Umbilical cord (tissue), 2 donors: ENCODE measurements at places on chromosomes 2 and 18.

DNA sequence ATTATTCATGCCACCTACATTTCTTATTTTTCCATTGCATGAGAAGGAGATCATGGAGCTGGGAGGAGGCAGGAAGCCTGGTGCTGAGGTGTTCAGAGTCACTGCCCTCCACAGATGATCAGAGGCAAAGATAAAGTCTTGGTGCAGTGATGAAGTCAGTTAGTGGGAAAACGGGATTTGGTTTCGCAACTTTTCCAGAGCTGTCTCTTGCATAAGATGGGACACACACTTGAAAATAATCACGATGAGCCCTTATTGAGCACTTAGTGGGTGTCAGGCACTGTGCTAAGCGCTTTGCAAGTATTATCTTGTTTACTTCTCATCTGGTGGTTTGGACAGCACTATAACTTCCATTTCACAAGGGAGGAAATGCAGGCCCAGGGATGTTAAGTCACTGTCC, 222.1 kb upstream of the SMAD2 start:
- DNase-seq: no peak

DNA sequence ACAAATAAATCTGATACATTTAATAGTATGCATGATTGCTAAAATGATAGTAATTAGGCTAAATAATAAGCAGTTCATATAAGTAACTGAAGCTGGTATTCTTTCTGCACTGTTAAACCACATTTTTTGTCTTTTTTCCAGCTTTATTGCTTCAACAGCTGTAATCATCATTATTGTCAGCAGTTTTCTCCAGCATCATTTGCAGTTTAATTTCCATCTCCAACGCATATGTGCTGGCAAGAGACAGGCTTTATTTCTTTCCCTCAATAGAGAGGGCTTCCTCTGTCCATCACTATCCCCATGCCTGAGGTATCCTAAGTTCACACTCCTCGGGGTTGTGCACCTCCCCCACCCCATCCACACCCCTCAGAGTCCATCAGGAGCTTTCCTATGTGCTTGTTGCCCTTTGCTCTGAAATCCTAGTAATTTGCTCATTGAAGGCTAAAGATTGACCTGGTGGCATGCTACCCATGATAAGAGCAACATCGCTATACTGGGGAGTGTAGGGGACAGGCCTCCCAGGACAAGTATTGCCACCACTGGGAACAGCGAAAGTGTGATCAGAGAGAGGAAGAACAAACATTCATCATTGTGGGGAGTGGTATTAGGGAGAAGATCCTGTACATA, 37.1 kb downstream of the B4GALT6 start:
- no peak for DNase-seq

- no peak for DNase-seq
Observed at GRCh38 chr2:129078548-129078947, 759.9 kb upstream of the HS6ST1 start.

DNA sequence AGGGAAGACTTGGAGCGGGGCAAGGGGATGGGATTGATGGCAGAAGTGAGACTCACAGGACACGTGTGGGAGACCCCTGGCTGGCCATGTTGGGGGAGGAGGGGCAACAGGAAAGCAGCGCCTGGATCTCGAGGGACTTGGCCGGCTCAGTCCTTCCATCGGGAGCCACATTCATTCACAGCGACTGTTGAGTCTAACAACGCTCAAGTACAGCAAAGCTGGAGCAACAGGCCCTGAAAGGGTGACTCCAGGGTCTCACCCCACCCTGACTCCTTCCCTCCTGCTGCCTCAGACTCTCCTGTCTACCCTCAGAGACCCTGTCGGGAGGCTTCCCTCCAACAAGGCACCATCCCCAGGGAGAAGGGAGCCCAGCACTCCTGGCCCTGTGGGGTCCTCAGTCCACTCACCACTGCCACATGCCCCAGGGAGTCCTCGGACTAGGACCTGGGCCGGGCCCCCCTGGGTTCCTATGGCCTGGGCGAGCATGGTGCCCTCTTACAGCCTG, 14.8 kb upstream of the ALPI start:
- DNase-seq: no peak

- no peak for DNase-seq
Observed at GRCh38 chr2:71069376-71069775, 928 bp downstream of the NAGK start.

GRCh38 chr2:64144057-64145013, at the start of gene PELI1:
Gene PELI1 (minus strand): TSS chr2:64144420. CDS start chr2:64108310, 36,110 bp downstream.
- DNase-seq: peak; percentile 98

DNA sequence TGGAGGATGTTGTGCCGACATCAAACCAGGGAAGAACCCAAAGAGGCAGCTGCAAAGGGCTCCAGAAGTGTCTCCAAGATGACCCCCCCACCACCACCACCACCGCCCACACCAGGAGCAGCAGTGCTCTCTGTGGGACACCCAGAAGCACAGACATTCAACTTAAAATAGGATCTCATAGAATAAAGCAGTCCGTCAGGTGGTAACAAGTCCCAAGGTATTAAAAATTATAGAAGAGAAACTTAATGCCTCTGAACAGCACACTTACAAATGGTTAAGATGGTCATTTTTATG, 155.5 kb upstream of the ID2 start:
- no peak for DNase-seq

DNA sequence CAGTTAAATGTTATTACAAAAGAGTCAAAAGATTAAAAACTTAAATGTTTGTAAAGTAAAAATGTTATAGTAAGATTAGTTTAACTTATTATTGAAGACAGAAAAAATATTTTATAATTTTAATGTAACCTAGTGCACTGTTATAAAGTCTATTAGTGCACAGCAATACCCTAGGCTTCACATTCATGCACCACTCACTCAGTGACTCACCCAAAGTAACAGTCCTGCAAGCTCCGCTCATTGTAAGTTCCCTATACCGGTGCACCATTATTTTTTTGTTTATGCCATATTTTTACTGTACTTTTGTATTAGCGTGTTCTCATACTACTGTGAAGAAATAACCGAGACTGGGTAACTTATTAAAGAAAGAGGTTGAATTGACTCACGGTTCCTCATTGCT, 759.7 kb upstream of the CDH7 start:
- no peak for DNase-seq

GRCh38 chr2:32559136-32559535, 68.7 kb upstream of the TTC27 start:
- DNase-seq: peak; percentile 93

GRCh38 chr2:169647496-169647895, 46.7 kb downstream of the CFAP210 start:
- DNase-seq: no peak

GRCh38 chr2:36069074-36069473, 286.5 kb upstream of the CRIM1 start:
- DNase-seq: no peak

DNA sequence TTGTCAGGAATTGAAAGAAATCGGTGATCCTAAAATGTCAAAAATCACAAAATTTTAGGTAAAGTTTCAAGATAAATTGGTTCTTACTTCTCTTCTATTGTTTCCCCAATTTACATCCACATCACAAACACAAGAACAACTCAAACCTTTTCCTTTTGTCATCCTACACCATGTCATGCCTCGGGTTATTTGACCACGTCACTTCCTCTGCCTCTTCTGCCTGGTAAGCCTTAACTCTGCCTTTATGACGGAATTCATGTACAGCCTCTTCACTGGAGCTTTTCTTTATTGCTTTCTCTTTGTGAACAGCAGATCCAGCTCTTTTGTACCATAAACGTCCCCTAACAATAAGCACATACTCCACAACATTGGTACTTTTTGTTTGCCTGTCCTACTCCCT, 258.0 kb downstream of the DPP10 start:
- no peak for DNase-seq

DNA sequence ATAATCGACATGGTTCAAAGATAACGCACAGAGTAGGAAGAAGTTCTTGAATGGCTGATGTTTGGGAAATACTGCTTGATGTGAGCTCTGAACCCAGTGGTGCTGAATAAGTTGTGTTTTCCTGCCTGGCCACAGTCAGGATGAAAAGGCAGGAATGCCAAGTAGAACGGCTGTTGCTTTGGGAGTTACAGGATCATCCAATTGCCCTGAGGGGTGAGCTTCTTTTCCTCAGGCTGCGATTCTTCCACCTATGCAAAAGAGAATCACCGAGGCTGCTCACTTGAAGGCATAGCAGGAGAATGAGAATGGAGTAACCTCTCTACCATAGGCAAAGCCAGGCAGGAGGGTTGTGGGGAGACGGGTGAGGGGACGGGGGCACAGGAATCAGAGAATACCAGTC, 14.4 kb upstream of the IGFBP2 start:
- DNase-seq: no peak

DNA sequence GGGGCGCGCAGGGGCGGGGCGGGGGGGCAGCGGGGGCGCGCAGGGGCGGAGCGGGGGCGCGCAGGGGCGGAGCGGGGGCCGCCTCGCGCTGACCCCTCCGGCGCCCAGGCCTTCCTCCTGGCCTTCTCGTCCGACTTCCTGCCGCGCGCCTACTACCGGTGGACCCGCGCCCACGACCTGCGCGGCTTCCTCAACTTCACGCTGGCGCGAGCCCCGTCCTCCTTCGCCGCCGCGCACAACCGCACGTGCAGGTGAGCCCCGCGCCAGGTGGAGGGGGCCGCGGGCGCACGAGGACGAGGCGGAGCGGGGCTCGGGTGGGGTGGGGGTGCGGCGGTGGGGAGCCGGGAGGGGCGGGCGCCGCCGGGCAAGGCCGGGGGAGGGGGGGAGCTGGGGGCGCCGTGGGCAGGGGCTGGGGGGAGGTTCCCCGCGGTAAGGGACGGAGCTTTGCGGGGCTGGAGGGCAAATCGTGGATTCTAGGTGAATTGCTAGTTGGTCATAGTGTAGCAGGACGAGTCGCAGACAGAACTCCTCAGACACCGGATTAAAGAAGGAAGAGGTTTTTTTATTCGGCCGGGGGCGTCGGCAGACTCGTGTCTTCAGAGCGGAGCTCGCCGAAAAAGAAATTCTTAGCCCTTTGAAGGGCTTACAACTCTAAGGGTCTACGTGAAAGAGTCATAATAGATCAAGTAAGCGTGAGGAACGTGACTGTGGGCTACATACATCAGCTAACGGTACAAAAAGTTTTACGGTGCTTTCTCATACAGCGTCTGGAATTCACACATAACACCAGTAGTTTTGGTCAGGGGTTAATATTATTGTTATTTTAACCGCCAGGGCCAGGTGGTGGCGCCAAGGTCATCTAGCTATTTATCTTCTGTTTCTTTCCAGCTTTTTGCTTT, 29.9 kb downstream of the ANO7 start:
- peak; percentile 41 for DNase-seq

DNA sequence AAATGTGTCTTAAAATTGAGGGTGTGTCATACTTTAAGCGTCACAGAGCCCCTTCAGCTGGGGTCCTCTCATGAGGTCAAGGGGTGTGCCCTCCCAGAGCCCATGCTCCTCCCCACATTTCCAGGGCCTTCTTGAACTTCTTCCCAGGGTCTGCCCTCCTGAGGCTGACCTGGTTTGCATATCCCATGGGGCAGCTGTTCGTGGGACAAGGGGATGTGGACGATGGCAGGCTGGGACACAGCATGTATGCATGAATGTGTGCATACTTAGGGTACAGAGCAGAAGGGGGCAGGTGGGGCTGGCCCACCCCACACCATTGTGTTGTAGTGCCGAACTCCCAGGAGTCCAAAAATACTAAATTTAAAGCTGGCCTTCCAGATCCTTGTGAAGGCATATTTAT, 46.2 kb upstream of the TAF1B start:
- DNase-seq: no peak

- no peak for DNase-seq
Observed at GRCh38 chr2:6838673-6839319, 26.9 kb downstream of the CMPK2 start.

DNA sequence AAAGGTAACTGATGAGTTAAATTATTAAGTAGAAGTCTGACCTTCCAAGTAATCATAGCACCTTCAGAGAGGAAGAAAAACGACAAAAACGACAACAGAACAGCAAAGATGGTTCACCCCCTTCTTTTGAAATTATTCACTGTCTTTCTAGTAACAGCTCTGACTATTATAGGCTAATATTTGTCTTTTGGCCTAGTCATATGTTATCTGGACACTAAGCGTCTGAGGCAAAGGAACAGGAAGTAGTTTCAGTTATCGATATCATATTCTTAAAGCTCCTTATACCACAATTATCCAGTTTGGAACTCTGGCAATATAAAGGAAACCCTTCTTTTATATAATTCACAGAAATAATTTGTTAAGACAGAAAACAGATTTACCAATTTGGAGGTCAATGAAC, 27.6 kb upstream of the SLC40A1 start:
- DNase-seq: no peak

GRCh38 chr2:147610496-147611040, 234.3 kb upstream of the ACVR2A start:
- no peak for DNase-seq

- DNase-seq: no peak
Observed at GRCh38 chr2:216538538-216538937, 39.9 kb downstream of the RPL37A start.

- DNase-seq: no peak
Observed at GRCh38 chr2:138415985-138416384, 85.6 kb upstream of the SPOPL start.

GRCh38 chr2:124534028-124534427, 508.9 kb downstream of the CNTNAP5 start:
- no peak for DNase-seq

DNA sequence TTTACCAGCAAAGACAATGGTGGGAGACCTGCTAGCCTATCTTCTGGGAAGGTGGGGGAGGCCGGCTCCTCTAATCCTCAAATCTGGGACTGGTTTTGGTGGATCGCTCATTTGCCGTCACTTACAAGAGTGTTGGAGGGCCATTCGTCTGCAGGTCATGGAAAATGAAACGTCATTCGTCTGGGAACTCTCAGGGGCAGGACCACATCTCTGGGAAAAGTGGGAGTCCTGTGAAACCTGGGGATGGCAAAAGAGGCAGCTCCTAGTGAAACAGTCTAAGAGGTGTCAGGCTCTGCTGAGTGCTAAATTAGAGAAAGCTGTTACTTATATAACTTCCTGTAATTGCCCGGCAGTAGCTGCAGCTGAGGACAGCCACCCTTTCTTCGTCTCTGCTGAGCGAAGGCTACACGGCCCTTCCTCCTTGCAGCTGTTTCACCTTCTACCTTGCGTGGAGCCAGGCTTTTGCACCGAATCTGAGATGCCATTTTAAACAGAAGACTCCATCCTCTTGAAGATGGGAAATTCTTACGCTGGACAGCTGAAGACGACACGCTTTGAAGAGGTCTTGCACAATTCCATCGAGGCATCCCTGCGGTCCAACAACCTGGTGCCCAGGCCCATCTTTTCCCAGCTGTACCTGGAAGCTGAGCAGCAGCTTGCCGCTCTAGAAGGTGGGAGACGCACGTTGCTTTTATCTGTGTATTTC, 22.4 kb downstream of the GREB1 start:
- no peak for DNase-seq

DNA sequence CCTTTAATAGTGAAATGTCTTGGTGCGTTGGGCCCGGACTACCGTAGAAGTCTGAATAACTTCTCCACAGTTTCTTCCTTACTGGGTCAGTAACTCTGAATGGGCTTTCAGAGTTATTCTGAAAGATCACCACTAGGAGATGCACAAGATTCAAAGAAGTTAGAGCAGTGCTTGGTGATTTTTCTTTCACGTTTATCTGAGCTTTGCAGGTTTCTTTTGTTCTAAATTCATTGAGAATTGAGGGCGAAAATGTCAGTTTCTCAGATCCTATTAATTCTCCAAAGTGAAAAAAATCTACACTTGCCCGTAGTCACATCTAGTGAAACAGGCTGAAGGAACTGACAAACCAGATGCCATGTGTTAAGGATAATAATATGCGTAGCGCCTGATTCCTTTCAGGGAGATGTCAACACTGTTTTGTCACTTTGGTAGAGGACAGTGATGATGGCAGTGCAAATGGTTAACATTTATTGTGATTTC, 70.1 kb downstream of the QPCT start:
- DNase-seq: peak; percentile 79
